CD4-positive, alpha-beta T cell treated with Interleukin-6 at 100 ng/mL for 8 hours (primary cell): ENCODE measurements at places on chromosomes 11 and 22.

GRCh38 chr11:118398791-118399559 lies 2.4 kb upstream of the ATP5MG start:
- DNase-seq: peak; percentile 76

DNA sequence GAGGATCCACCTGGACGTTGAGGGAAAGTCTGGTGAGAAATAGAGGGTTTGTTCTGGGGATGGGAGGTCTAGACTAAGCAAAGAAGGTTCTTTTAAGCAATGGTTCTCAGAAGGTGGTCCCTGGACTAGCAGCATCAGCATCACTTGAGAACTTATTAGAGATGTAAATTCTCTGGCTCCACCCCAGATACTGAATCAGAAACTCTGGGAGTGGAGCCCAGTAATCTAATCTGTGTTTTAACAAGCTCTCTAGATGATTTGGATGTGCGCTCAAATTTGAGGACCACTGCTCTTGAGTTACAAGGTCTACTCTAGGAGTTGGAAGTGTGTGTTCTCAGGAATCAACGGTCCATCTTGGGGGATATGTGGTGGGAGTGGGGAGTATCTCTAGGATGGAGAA lies 3.3 kb upstream of the ABCG4 start:
- no peak for DNase-seq

- no peak for DNase-seq
These were observed 82.1 kb upstream of the MTMR2 start for GRCh38 chr11:96006037-96006436.

GRCh38 chr22:39027717-39028116 lies 6.8 kb downstream of the APOBEC3D start:
- DNase-seq: no peak
